ENCODE measurements at places on chromosomes 5 and 9. TPM values are rescaled to one million over a fixed set of nuclear protein-coding genes. Genes with fewer than 3 reads are reported as not detected.

DNA sequence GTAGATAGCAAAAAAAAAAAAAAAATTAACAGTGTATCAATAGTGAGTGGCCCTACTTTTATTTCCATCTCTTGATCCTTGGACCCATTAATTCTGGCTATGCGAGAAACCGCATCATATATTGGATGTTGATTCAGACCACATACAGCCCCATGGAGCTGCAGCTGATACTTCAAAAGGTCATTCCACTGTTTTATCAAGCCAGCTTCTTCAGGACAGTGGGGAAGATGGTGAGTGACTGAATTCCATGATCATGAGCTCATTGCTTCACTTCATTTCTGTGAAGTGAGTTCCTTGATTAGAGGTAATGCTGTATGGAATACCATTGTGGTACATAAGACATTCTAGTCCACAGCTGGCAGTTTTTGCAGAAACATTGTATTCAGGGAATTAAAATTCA lies 222.9 kb upstream of the MEF2C start:
- DNase-seq, result no peak

DNA sequence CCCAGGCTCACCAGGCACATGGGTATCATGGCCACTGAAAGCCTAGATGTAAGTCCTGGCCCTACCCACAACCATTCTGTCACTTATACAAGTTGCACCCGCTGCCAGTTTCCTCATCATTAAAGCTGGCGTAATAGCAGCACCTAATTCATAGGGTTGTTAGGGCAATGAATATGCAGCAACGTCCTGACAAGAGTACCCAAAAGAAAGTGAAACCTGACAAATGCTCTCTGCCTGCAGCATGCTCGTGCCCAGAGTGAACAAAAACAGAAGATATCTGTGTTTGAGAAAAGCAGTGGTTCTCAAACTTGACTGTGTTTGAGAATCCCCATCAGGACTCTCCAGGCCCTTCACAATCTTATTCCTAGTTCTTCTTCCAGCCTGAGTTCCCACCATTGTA lies 632.4 kb downstream of the SEMA5A start:
- DNase-seq, result no peak

DNA sequence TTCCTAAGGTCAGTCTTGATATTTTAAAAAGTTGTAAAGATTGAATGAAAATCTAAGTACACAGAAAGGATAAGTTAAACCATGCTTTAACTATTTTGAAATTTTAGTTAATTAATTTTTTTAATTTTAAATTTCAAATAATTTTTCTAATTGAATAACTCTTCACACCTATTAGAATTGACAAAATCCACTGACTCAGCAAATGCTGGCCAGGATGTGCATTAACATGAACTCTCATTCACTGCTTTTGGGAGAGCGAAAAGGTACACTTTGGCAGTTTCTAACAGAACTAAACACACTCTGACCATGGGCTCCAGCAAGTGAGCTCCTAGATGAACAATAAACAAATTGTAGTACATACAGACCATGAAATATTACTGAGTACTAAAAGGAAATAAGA lies 209.5 kb downstream of the PTPRD start:
- DNase-seq, result no peak

GRCh38 chr5:152259702-152260101 lies 145.4 kb downstream of the NMUR2 start:
- no peak for DNase-seq

DNA sequence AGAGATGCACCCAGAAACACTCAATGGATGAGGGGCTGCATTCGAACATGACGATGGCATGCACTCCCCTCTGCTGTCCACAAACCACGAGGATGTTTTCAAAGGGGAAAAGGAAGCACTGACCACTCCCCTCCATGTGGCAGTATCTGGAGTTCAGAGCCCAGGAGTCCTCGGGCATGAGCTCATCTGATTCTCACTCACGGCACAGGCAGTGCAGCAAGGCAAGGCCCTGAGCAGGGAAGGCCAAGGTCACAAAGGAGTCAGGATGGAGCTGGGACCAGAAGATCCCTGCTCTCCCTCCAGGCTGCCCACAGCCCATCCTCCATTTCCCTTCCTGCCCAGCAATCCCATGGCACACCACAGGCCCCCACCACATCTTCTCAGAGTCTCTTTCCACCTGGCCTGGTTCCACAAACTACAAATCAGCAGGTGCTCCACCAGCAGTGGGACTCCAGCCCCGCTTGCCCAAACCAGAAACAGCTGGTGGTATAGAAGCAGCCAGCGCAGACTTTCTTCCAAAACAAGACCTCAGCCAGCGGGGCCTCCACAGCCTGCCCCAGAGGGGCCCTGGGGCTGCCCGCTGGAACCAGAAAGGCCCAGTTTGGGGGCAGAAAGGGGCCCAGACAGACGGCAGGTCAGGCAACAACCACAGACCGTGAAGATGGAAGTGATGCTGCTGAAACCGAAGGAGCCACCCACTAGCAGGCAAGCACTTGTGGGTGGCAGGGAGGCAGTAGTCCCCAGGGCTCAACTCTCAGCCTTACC lies 12.2 kb downstream of the TNIP1 start:
- DNase-seq, result peak; percentile 57

DNA sequence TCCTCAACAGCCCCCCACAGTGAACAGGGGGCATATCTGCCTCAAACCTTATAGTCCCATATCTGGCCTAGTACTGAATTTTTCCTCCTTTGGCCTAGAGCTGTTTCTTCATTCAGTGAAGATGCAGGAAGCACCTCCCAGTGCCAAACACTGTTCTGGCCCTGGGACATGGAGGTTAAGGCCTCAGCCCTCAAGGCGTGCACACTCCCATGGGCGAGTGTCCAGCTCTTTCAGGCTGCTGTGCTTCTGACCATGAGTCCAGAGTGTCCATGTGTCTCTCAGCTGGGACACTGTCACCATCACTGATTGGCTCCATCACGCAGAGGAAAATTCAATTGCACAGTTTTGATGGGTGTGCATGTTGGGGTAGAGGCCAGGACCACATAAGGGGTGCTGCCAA lies 151.5 kb downstream of the PAX5 start:
- no peak for DNase-seq

- no peak for DNase-seq
These were observed 766.4 kb upstream of the WWC1 start for GRCh38 chr5:167525004-167525403.

- no peak for DNase-seq
These were observed 515 bp upstream of the F2R start for GRCh38 chr5:76715486-76715735.

DNA sequence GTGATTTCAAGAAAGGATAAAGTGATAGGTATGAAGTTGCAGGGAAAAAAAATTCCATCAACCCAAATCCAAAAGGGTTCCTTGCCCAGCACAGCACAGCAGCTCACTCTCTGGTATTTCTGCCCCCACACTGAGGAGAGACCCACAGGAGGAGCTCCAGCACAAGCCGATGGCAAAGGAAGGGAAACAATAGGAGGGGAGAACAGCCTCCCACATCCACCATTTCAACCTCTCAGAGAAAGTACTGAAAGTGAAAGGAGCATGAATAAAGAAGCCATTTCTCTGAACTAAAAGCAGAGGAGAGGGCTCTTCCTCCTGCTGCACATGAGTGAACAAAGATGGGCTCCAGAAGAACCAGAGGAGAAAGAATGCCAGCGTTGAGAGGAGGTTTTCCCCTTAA lies 54.9 kb upstream of the ZSWIM6 start:
- DNase-seq, result peak; percentile 55

GRCh38 chr9:131253891-131254491 lies 22.3 kb downstream of the FAM78A start:
- DNase-seq, result no peak

- no peak for DNase-seq
These were observed 26.8 kb downstream of the WWC1 start for GRCh38 chr5:168318240-168318639.

DNA sequence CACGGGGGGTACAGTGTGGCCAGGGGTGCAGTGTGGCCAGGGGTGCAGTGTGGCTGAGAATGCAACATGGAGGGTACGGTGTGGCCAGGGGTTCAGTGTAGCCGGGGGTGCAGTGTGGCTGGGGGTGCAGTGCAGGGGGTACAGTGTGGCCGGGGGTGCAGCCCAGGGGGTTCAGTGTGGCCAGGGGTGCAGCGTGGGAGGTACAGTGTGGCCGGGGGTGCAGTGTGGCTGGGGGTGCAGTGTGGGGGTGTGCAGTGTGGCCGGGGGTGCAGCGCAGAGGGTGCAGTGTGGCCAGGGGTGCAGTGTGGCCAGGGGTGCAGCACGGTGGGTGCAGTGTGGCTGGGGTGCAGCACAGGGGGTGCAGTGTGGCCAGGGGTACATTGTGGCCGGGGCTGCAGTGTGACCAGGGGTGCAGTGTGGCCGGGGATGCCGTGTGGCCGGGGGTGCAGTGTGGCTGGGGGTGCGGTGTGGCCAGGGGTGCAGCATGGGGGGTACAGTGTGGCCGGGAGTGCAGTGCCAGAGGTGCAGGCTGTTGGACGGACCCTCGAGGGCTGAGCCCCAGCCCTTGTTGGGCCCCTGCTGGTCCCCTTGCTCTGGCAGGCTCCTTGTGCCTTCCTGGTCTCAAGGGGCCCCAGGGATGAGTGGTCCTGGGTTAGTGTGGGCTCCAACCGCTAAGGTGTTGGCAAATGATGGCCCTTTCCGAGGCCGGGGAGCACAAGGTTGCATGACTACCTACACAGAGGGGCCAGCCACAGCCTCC lies 17.9 kb downstream of the TPPP start:
- DNase-seq, result no peak

GRCh38 chr5:133714161-133714915 lies 102.0 kb upstream of the FSTL4 start:
- DNase-seq, result no peak

DNA sequence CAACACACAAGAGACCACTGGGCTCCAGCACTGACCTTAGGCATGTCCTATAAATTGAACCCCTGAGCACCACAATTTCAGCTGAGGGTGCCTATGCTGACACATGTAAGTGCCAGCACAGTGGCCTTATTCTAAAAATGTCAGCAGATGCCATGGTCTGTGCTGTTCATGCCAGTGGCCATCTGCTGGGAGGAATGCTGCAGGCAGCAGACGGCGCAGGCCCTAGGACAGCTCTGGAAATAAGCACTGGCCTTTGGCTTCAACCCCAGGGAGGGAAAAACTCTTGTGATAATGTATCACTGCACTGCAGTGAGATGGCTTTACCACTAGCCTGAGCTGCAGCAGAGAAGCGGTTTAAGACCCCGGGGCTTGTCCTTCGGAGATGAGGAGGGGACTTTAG lies 98.5 kb downstream of the SYK start:
- no peak for DNase-seq

DNA sequence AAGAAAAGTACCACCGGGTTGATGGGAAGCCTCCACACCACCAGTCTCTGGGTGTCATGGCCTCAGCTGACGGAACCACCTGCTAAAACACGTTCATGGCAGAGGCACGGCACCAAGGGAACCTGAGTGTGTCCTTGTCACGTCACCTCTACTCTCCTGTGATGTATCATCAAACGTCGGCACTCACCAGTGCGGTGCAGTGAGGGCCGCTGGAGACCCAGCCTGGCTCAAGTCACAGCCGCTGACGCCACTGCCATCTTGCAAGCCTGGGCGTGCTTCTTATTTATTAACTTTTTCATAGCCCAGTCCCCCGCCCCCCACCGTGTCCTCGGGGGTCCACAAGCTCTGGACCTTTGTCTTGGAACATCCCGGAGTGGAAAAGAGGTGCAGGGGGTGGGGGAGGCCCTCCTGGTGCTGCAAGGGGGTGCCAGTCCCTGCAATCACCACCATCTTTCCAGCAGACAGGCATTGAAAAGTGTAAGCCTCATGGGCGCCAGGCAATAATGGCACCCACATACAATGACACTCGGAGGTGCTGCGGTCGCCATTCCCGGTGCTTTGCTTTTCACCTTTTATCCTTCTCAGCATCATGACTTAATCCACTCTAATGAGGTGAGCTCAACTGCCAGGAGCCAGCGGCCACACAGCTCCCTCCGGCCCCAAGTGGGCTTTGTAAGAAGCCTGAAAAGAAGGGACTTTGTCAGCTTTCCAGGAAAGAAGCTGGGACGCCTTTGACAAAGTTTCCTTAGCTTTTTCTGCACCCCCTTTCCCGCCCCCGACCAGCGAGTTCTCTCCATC lies 202.3 kb upstream of the IRX1 start:
- no peak for DNase-seq

- DNase-seq, result no peak
These were observed 17.4 kb upstream of the SEC16A start for GRCh38 chr9:136499935-136500910.

GRCh38 chr5:14706615-14707021 lies 42.1 kb downstream of the OTULIN start:
- peak; percentile 51 for DNase-seq

DNA sequence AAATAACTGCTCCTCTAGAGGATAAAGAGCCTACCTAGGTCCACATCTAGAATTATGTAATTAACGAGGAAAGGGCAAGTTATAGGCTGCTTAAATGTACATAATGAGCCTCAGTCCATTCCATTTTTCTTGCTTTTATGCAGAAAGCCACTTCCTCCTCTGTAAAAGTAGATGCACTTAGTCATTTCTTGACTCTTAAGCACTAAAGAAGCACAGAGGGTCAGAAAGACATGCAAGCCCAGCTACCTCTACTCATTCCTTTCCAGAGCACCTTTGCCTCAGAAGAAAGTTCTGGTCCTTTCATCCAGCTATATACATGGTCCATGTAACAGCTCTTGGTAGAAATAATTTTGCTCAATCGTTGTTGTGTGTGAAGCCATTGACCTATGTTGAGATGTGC lies 308.0 kb upstream of the NREP start:
- no peak for DNase-seq

DNA sequence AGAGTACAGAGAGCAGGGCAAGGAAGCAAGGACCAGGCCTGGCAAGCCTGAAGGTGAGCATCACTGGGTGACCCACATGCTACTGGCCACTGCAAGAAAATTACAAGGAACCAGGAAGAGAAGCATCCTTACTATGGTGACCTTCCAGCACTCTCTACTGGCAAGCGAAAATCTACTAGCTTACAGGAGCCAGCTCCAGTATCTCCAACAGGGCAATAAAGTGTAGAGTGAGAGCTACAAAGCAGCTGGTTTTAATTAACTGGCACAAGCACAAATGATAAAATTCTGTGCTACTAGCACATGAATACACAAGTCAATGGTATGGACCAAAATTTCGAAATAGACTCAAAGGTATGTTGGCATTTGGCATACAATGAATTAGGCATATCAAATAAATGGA lies 113.3 kb upstream of the CAST start:
- DNase-seq, result no peak

DNA sequence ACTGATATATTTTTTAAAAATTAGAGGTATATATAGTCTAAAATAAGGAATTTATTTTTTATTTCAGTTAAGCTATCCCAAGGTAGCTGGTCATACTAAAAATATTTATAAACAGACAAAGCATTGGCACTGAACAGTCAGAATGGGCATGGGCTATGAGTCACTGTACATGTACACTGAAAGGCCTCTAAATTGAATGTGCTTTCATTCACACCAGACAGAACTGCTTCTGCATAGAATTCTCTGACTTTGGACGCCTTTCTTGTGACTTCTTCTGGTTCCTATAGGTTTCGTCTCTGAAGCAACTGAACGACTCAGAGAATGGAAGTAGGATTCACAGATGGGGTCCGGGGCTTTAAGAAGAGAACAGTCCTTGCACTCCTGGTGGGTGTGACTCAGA lies 394.8 kb upstream of the MEF2C start:
- DNase-seq, result peak; percentile 61

Gene STPG3
- not detected for total RNA-seq

Gene AGXT2
- not detected for total RNA-seq

Gene MOB3B
- total RNA-seq, result 1.4 TPM

Gene OR1J2
- total RNA-seq, result not detected

Gene CYSRT1
- total RNA-seq, result 0.87 TPM

All from renal cortical epithelial cell (primary cell).